ENCODE measurements at places on chromosomes 3 and 15.
A peak's percentile ranks its signal among the peaks of the same experiment; 100 is the strongest.

- DNase-seq = no peak
Measured at GRCh38 chr3:172189213-172189612, 149.8 kb downstream of the FNDC3B start.

DNA sequence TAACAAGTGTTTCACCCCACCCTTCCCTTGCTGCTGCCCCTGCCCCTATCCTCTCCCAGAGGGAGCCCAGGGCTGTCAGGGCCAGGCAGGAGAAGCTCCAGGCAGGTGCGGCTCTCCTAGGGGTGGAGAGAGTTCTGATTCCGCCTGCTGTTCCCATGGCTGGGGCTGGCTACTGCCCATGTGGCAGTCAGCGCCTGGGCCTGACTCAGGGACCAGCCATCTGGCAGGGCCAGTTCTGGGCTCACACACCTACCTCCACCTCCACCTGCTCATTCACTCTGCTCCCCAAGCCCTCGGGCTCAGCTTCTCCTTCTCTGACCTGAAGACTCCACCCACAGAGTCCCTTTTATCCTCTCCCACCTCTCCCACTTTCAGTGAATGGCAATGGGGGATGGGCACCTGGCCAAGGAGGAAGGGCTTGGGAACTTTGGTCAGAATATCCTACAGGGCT, 23.4 kb downstream of the AMOTL2 start:
- no peak for DNase-seq

- no peak for DNase-seq
Measured at GRCh38 chr3:168984872-168985271, 678.6 kb downstream of the MECOM start.

DNA sequence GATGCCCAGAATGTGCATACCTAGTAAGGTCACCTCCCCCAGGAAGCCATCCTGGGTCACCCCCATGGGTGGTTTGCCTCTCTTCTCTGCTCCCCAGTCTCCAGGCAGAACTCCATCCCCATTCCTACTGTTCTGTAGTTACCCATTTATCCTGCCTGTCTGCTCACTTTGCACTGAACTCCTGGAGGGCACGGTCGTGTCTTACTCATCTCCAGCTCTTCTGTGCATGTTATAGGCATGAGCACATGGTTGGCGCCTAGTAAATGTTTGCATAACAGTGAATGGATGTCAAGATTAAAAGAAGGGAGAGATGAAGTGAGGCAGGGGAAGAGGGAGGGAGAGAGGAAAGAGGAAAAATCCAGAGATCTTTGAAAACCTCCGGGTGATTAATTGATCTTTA, 208.4 kb upstream of the TRIM42 start:
- no peak for DNase-seq

DNA sequence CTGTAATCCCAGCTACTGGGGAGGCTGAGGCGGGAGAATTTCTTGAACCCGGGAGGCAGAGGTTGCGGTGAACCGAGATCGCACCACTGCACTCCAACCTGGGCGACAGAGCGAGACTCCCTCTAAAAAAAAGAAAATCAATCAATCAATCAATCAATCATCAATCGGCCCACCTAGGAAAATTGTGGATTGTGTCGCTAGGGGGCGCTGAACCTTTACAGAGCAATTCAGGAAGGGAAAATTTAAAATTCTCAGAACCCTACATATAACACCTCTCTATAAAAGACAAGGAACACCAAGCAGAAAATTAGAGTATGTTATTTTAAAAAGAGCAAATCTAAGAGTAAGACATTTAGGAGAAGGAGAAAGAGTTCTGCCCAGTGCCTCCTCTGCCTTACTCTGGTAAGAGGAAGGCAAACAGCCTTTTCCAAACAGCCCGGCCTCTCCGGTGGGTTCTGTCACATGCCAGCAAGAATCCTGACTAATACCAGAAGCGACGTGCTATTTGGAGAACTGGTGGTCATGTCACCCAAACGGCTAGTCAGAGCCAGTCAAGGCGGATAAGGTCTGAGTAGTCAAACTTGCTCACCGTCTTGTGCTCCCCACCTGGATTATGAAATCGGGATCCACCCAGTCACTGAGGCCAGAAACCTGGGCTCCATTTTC, 22.3 kb upstream of the SMCO1 start:
- DNase-seq = peak; percentile 38

GRCh38 chr3:72384602-72385001, 463.6 kb downstream of the SHQ1 start:
- no peak for DNase-seq

All from suppressor macrophage (primary cell).